ENCODE measurements at places on chromosomes 12 and 14. TPM values are rescaled to one million over a fixed set of nuclear protein-coding genes. Genes with fewer than 3 reads are reported as not detected.
A peak's percentile ranks its signal among the peaks of the same experiment; 100 is the strongest.

DNA sequence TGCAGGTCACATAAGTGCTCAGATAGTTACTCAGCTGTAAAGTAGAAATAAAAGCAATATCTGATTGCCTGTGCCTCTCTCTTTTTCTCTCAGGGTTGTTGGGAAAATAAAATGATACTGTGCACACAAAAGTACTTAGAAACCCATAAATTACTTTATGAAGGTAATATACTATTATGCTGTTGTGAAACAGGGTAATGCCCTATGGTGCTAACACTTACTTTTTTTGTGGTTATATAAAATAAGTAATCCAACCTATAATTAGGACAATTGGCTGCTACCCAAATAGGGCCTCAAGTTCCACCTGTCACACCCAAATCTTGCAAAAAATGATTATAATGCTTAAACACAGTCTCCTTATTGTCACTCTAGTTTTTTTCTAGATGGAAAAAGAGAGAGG is 50.6 kb downstream of the DAAM1 start:
- no peak for ATAC-seq

DNA sequence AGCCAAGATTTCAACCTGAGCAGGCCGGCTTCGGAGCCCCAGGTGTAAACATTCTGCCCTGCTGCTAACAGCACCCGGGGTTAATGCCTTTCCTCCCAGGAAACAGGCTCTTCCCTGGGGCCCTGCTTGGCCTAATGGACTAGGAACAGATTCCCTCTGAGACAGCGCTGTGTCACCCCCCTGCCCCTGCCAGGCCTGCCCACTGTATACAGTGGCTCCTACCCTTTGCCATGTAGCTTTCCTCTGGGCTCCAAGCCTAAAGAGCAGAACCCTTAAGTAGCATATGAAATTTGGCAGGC is 28.3 kb upstream of the BCDIN3D start:
- no peak for ATAC-seq

DNA sequence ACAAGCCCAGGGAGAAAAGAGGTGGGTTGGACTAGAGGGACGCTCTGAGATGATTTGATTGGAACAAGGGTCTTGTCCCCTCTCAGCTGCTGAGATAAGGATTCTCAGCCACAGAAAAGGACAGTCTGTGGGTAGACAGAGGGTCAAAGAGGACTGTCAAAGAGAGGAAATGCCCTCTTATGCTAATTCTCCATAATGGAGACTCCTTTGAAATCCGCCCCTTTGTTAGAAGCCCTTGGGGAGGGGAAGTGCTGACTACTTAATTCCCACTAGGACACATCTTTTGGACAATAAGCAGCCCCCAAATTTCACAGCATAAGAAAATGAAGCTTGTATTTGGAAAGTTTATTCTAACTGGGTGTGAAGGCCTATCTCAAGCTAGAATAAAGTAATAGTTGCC is 176.6 kb downstream of the KTN1 start:
- no peak for ATAC-seq

DNA sequence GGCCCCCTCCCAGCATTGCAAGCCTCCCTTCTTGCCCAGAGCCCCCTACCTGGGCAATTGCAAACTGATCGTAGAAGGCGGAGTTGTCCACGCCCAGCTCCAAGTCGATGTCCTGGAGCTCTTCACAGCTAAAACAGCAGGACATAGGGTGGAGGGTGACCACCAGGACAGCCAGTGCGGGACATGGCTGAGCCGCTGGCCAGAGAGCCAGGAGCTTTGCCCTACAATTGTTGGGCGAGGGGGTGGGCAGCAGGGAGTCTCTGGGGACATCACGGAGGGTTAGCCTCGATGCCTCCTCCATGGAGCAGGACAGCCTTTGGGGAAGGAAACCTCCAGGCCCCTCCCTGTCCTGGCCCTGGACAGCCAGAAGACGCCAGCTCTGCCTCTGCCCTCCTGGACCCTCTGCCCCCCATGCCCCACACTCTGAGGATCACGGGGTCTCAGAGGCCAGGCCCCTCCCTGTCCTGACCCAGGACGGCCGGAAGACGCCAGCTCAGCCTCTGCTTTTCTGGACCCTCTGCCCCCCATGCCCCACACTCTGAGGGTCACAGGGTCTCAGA is 9.4 kb downstream of the TMEM179 start:
- ATAC-seq: no peak

GRCh38 chr12:63889721-63890509 is 45.4 kb downstream of the SRGAP1 start:
- ATAC-seq: no peak

DNA sequence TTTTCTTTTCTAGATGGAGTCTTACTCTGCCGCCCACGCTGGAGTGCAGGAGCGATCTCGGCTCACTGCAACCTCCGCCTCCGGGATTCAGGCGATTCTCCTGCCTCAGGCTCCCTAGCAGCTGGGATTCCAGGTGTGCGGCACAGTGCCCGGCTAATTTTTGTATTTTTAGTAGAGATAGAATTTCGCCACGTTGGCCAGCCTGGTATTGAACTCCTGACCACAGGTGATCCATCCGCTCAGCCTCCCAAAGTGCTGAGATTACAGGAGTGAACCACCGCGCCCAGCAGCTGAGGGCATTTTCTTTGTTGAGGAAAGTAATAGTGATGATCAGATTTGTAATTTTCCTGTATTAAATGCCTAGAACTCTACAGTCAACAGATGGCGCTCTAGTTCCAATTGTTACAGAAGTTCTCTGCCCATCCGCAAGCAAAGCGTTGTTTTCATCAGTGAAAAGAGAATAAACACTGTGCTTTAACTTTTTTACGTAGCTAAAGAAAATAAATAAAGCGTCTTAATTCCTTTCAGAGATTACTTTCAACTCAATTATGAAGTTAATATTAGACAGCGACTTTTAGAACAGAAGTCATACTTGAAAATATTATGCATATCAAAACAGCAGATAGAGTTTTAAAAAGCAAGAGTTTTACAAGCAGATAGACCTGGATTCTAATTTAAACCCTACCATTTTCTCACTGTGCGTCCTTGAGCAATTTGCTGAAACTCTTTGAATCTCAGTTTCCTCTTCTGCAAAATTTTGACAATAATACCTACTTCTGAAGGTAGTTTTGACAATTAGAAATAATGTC is 335.1 kb downstream of the DUSP6 start:
- ATAC-seq: peak; percentile 68

Gene HOXC13
- 0.13 TPM for total RNA-seq

Gene LALBA
- 0.23 TPM for total RNA-seq
